ENCODE measurements at places on chromosomes 13 and 19.

GRCh38 chr19:56092685-56093631, 28.1 kb downstream of the ZNF787 start:
- no peak for DNase-seq

GRCh38 chr13:28622286-28622685, 36.6 kb upstream of the POMP start:
- DNase-seq: no peak

- no peak for DNase-seq
These were observed 230.1 kb downstream of the KCTD12 start for GRCh38 chr13:76656056-76656455.

- DNase-seq: no peak
These were observed 1.3 kb downstream of the KLK6 start for GRCh38 chr19:50967929-50968715.

GRCh38 chr19:18299654-18300053, 18.2 kb upstream of the JUND start:
- DNase-seq: no peak

GRCh38 chr19:7122701-7123100, 53.2 kb downstream of the ZNF557 start:
- no peak for DNase-seq

DNA sequence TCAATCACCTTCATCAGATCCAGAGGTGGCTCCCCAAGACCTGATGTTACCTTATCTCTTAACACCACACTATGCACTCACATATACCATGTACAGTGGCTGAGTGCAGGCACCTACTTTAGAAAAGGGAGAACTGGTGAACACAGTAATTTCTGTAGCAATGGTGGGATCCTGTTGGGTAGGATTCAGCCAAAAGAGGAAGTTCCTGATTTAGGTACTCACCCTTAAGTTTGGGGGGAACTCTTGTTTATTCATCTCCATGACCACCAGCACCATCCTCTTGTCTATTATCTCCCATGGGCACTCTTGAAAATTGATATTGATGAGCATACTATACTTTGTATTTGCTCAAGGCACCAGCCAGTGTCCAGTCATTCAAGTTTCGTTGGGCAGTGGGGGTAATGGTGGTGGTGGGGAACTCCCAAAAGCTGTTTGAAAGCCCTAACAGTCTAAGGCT, 324.4 kb downstream of the LMO7 start:
- no peak for DNase-seq

DNA sequence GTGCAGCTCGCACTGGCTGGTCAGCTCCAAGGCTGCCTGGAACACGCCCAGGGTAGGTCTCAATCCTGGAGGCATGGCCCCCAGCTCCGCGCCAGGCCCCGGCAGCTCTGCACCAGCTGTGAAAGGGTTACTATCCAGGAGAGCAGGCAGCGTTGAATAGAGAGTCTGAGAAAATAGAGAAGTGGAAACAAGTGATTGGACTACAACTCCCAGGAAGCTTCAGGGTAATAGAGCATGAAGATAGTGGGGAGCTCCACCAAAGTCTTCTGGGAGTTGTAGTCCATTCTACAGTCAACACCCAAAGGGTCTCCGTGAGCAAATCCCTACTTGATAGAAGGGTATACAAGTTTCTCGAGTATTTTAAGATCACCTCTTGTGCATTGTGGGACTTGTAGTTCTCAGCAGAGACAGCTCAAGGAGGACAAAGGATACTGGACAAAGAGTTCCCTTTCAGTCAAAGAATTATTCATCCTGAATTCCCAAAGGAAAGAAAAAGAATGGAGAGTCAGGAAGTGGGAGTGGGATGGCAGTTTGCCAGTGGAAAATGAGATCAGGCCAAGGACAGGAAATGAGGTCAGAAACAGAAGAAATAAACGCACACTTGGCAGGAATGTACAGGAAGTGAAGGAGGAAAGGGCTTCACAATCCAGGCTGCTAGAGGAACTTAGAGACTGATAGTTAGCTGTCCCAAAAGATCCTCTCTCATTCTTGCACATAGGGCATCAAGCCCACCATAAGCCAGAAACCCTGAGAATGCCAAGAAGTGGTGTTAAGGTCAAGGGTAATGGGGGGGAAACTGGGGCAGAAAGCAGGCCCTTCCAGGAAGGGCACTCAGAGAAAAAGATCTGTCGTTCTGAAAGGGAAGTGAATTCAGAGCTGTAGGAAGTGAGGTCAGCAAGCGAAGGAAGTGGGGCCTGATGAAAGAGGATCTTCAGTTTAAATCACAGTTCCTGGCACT, 5.5 kb upstream of the MAMSTR start:
- DNase-seq: no peak

DNA sequence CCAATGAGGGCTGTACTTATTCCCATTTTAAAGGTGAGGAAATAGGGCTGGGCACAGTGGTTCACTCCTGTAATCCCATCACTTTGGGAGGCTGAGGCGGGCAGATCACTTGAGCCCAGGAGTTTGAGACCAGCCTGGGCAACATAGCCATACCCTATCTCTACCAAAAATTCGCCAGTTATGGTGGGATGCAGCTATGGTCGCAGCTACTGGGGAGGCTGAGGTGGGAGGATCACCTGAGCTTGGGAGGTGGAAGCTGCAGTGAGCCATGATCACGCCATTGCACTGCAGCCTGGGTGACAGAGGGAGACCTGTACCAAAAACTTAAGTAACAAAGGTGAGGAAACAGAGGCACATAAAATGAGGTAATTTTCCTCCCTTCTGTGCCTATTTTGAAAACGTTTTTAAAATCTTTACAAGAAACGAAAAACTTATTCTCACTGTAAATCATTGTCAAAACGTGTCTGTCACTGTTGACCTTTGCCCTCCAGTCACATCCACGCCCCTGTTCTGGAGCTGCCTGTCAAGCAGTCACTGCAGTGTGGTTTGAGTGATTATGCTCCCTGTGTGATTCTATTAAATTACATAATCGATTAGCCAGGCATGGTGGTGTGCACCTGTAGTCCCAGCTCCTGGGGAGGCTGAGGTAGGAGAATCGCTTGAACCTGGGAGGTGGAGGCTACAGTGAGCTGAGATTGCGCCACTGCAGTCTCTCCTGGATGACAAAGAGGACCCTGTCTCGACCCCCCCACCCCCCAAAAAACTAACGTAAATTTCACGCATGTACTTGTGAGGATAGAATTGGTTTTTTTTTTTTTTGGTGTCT, 12.5 kb downstream of the NOP53 start:
- DNase-seq: no peak
